Stimulated activated CD4-positive, alpha-beta T cell treated with anti-CD3 and anti-CD28 coated beads, Interleukin-2, amount 100 ng/mL, for 24 hours (primary cell): ENCODE measurements at places on chromosomes 7 and 10.

- DNase-seq = no peak
Observed at GRCh38 chr7:31171984-31172383, 119.9 kb downstream of the ADCYAP1R1 start.

- no peak for DNase-seq
Observed at GRCh38 chr7:148563583-148564274, 26.8 kb upstream of the C7orf33 start.

GRCh38 chr7:54097886-54098285 lies 444.3 kb upstream of the VSTM2A start:
- DNase-seq = no peak

GRCh38 chr7:24052572-24053260 lies 231.3 kb upstream of the NPY start:
- no peak for DNase-seq

DNA sequence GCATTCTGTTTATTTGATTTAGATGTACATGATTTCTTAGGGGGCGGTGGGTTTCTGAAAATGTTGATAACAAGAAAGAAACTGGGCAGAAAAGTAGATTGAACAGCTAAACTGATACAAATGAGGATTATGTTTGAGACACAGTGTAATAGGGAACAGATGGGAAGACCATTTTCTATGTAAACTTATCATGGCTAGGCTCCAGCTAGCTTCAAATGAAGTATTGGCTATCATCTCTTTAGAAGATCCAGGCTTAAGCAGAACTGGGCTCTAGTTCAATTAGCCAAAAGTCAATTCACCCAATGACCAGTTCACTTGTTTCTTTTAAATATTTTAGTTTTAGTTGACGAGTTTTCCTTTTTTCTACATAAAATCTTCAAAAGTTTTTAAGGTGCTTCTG lies 639.5 kb downstream of the ANKRD7 start:
- DNase-seq = no peak

- DNase-seq = no peak
Observed at GRCh38 chr7:106891548-106892410, 26.7 kb downstream of the PIK3CG start.

- DNase-seq = no peak
Observed at GRCh38 chr7:22617166-22617565, 109.8 kb upstream of the IL6 start.
